Activated naive CD8-positive, alpha-beta T cell treated with anti-CD3 and anti-CD28 coated beads for 36 hours (primary cell): ENCODE measurements at places on chromosomes 6 and 20.

DNA sequence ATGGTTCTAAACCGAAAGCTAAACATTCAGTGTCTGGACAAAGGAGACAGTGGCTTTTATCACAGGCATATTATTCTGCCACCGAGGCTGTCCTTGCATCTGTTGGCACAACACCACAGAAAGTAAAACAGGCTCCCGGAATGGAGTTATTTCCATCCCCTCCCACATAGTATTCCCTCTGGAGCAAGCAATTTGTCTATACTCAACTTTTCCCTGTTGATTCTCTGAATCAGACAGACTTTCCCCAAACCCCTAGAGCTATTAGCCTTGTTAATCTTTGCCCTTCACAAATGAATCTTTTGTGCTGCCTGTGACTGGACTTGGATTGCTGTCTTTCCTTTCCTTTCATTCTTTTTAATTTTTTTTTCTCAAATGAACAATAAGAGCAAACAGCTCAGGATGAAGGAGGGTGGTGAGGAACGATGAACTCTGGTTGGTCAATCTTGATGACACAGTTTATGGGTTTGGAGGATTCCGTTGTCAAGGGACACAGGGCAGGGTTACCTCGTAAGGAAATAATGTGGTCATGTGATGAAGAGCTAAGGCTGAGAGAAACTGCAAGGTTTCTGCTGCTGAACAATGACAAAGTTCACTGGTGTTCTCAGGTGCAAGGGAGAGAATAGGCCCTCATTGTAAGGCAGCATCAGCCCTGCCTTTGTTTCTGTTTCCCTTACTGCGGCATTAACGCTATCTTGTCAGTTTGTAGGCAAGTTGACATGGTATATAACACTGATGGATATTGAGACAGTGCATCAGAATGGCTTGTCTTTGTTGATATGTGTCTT is 275.0 kb upstream of the BMP2 start:
- no peak for DNase-seq

DNA sequence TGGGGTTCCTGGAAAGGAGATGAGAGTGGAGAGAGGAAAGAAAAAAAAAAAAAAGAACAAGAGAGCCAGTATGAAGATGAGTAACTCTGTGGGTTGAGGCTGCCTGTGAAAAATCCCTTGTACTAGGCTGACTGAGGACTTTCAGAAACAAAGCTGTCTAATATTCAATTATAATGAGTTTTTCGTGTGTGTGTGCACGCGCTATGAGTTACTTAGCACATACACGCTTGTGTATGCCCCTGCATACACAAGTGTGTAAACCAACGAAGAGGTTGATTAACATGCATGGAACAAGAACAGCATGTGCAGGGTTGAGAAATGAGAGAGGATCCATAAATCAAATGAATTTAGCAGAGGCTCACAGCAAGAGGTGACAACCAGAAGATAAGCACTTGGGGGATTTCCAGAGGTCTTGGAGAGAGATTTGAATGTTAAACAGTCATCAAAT is 4.8 kb upstream of the RBPJL start:
- DNase-seq = no peak

DNA sequence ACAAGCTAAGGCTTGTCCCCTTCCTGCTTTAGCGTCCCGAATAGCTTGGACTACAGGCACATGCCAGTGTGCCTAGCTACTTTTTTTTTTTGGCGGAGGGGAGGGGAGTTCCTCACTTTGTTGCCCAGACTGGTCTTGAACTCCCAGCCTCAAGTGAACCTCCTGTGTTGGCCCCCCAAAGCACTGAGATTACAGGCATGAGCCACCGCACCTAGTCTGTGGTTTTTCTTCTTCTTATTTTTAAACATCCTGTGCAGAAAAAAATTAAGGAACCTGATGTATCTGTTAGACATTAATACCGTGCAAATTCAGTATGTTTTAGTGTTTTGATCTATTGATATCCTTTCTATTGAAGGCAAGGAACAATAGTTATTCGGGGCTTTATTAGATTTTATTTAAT is 25.7 kb downstream of the HIVEP1 start:
- DNase-seq = no peak

DNA sequence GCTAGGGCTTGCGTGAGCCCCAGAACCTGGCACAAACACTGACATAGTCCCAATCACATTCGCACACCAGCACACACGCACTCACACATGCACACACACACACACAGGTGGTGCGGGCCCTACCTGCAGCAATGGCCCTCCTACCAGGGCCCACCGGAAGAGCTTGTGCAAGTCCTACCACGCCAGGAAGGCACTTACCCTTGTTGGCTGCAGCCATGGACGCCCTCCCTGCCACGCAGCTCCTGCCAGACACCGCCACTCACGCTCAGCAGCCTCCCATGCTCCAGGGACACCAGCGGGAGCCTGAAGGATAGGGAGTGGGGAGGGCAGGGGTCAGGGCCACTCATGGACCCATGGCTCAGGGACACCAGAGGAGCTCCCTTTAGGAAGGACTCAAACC is 7.7 kb downstream of the ADISSP start:
- DNase-seq = no peak

- DNase-seq = no peak
Observed at GRCh38 chr20:49112596-49113274, 66.6 kb downstream of the CSE1L start.
